ENCODE measurements at places on chromosomes 2 and 18. TPM values are rescaled to one million over a fixed set of nuclear protein-coding genes. Genes with fewer than 3 reads are reported as not detected.

DNA sequence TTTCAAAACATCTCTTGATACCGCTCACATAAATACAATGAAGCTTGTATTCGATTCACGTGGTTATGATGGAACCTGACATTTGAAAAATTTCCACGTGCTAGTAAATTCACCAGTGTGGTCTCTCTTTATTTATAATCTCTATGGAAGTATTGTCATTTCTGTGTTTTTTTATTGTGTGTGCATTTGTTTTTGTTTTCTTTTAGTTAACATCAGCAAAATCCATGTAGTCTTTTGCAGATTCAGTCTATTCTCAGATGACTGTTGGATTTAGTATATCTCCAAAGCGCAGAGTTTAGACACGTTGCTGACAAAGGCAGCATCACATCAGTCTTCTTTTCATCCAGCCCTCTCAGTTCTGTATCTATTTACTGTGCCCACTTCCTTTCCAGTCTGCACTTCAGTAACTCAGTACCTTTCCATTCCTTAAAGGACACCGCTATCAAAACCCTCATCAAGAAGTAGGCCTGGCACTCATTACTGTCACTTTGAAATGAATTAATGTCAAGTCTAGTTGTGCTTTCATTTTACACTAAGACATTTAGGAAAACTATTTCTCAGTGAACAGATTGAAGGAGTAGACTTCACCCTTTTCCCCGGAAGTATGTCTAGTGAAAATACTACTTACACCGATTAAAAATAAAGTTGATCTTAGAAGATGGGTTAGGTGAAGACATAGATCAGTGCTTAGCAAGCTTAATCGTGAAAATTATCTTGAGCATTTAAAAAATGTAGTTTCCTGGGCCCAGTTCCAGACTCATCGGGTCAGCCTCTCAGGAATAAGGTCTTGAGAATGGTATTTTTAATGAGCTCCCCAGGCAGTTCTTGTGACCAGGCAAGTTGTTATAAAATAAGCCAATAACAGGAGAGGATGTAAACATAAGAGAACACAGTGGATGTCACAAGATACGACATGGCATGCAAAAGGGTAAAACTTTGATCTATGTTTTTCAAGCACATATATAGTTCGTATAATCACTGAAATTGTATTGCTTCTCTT, 506.8 kb upstream of the ZEB2 start:
- DNase-seq, result no peak

GRCh38 chr2:181527058-181527457, 69.9 kb downstream of the ITGA4 start:
- DNase-seq, result no peak

- no peak for DNase-seq
These were observed 1.5 kb downstream of the DLX2 start for GRCh38 chr2:172100935-172101820.

GRCh38 chr18:6315517-6316331, 99.0 kb downstream of the L3MBTL4 start:
- DNase-seq, result no peak

DNA sequence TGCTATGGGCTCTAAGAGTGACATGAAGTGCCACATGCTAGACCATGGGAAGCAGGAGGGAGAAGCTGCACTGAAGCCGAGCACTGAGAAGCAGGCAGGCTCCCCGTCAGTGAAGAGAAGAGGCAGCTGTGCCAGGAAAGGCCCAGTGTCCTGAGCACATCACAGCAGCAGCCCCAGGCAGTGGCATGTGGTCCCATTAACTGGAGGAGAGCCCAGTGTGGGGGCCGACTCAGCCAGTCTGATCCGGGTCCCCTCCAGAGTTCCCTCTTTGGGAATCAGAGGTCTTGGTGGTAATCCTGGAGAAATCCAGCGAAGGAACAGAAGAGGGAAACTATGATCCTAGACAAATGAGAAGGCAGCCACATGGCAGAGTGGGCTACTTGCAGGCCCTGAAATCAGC, 96.7 kb upstream of the ACAA2 start:
- DNase-seq, result no peak

- DNase-seq, result no peak
These were observed 286.9 kb upstream of the NXPH2 start for GRCh38 chr2:139067072-139067471.

- no peak for DNase-seq
These were observed 6.0 kb downstream of the NEMP2 start for GRCh38 chr2:190528521-190529001.

DNA sequence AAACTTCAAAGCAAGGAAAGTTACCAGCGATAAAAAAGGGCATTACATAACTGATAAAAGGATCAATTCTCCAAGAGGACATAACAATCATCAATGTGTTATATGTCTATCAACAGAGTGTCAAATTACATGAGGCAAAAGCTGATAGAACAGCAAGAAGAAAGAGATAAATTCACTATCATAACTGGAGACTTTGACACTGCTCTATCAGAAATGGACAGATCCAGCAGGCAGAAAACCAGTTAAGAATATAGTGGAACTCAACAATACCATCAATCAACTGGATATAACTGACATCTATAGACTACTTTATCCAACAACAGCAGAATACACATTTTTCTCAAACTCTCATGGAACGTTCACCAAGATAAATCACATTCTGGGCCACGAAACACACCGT, 65.0 kb downstream of the ROCK2 start:
- no peak for DNase-seq

GRCh38 chr2:219290381-219291171, 11.4 kb downstream of the DNAJB2 start:
- no peak for DNase-seq

RAB10 gene
- total RNA-seq, result 121 TPM

Data from activated CD8-positive, alpha-beta memory T cell treated with anti-CD3 and anti-CD28 coated beads, Interleukin-2, amount 10 ng/mL, durations not matched to agents 7 days and 5 days (primary cell).